Left renal pelvis (tissue), 4 donors: ENCODE measurements at places on chromosomes 7 and 10.

DNA sequence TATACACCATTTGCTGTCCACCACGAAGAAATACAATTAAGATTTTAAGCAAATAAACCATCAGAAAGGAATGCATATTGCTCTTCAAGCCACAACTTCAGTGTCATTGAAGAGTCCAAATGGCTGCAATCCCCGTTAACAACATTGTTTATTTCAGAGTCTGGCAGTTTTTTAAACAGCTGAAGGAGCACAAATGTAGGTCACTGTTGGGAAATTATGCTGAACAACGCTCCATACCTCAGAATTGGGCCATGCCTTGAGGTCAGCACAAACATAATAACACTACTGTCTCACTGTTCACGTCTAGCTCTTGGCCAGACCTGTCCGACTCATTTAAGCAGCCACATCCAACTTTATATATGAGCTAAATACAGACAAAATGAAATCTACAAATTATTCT lies 453.9 kb upstream of the GHITM start:
- no peak for DNase-seq

DNA sequence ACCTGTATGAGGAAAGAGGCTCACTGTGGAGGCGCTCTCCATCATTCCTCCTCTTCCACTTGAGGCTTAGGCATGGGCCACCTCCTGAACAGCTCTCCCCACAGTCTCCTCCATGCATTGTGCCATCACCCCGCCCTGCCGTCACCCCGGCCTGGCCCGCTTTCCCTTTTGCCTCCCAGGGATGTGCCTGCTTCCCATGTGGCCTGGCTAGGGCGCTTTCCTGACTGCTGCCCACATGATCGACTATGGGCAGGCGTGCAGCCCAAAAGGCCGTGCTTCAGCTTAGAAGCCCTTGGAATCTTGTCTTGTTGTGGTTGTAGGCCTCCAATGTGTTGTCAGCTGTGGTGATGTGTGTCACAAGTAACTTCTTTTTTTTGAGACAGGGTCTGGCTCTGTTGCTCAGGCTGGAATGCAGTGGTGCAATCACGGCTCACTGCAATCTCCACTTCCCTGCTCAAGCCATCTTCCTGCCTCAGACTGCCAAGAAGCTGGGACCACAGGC lies 1.8 kb upstream of the ACTR3C start:
- DNase-seq = no peak

- DNase-seq = no peak
These were observed 145.8 kb upstream of the BET1 start for GRCh38 chr7:94149789-94150545.

- DNase-seq = no peak
These were observed 14.2 kb downstream of the MTURN start for GRCh38 chr7:30148951-30149459.

- no peak for DNase-seq
These were observed 32.2 kb upstream of the ZNF518A start for GRCh38 chr10:96097865-96098264.

DNA sequence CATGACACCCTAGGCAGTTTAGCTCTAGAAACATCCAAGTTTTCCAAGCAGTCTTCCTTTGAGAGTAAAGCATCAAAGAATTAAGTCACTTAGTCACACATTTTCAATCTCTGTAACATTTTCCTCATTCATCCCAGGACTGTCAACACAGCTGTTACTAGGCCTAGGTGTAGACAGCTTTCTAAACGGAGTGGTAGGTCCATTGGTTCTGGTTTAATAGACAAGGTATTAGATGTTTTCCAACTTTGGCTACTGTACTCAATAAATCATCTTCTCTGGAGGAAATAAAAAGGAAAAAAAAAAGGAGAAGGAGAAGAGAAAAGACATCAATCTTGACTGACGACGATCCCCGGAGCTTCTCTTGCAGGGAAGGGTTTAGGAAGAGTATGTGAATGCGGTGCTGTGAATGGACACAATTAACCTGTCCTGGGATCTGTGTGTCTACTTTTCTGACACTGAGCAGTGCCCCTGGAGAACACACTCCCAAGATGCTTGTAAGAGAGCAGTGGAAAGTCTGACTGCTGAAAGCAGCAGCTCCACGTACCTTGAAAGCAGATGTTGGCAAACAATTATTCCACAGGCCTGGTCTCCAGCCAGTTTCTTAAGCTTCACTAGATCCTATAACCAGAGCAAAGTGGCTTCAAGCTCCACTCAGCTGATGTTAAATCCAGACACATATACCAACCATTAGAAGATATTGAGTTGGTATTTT lies 59.1 kb downstream of the CXCL12 start:
- DNase-seq = no peak

- DNase-seq = no peak
These were observed 881 bp upstream of the SSBP1 start for GRCh38 chr7:141737118-141737835.

- DNase-seq = no peak
These were observed 3.7 kb upstream of the ZFYVE27 start for GRCh38 chr10:97733256-97733655.

GRCh38 chr10:84613336-84614021 lies 285.1 kb downstream of the CCSER2 start:
- peak; percentile 39 for DNase-seq

GRCh38 chr10:126207851-126208250 lies 180.4 kb downstream of the ADAM12 start:
- no peak for DNase-seq

DNA sequence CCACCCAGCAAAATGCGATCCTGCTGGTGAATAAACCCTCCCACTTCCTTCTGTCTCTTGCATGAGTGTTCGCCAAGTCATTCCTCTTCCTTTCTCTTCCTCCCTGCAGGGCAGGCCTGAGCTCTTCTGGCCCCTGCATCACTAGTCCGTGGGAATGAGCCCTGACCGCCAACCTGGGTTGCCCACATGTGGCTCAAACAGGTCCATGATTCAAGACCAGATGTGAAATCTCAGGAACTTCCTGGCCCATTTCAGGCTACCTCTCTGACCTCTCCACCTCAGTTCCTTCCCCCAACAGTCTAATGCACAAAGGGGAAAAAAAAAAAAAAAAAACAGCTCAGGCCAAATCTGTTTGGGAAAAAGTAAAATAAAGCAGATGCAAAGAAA lies 5.4 kb upstream of the YWHAG start:
- DNase-seq = no peak

DNA sequence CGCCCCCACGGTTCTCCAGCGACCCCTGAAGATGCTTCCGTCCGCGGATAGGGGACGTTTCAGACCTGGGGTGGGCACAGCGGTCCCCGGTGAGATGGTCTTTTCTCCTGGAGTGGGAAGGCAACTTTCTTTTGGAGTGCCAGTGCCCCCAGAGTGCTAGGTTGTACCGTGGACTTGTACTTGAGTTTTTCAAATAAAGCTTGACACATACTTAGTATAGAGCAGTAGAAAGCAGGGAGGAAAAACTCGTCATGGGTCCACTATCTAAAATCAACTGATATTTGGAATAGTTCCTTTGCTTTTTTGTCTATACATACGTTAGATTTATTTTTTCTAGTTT lies 28.4 kb downstream of the RBM20 start:
- DNase-seq = no peak

DNA sequence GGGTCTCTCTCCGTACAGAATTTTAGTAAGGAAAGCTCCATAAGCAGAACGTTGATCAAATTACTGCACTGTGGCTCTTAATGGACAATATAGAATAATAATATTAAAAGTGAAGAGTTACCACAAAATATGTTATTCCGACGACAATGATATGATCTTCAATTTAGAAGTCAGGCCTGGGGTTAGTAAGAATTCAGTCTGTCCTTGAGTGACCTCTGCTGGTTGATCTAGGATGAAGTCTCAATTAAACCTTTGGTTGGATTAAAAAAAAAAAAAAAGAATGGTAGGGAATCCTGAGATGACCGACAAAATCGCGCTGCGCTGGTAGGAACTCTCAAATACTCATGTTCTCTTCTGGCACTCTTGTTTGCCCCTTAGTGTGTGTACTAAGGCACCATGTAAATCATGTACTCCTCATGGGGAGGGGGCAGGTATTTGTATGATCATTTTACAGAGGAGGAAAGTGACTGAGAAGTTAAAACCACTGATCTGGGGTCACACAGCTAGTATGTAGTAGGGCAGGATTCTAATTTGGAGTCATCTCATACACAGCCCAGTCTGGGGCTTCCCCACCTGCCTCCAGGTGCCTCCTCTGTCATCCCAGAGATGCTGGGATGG lies 161.3 kb upstream of the NPVF start:
- no peak for DNase-seq

DNA sequence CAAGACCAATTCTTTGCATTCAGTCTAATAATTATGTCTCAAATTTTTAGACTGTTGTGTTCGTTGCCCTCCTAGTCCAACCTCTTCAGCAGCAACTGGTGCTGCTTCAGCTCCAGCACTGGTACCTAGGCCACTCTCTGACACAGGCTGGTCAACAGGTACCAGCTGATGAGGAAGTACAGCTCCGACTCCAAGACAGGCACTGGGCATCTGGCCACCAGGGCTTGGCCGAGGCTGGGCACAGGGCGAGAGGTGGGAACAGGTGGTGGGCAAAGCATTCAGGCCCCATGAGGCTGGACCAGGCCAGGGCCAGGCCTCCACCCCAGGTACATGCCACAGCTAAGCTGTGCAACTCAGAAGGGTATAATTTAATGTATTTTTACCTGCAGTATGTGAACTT lies 151.5 kb upstream of the AGR3 start:
- no peak for DNase-seq

DNA sequence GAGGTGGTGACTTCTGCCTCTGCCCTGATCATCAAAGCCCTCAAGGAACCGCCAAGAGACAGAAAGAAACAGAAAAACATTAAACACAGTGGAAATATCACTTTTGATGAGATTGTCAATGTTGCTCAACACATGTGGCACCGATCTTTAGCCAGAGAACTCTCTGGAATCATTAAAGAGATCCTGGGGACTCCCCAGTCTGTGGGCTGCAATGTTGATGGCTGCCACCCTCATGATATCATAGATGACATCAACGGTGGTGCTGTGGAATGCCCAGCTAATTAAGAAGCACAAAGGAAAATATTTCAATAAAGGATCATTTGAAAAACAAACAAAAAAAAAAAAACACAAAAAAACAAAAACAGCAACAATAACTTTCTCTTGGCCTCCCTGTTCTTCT lies 59.5 kb upstream of the TOMM7 start:
- no peak for DNase-seq

DNA sequence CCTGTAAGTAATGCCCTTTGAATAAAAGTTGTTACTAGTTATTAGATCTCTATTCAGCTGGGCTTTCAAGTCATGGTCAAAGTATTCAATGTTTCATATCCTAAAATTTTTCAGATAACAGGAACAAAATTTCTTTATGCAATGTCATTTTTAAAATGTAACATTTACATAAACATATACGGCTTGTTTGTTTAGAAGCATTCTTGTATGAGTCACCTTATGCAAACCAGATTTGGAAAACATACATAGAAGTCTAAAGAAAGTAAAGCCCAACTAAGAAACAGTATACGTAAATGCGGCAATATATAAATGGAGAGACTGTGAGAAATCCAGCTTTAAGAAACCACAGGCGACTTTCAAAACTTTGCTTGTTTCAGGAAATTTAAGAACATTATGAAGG lies 10.5 kb downstream of the TMEM168 start:
- no peak for DNase-seq

- DNase-seq = no peak
These were observed 90.6 kb downstream of the MARCHF5 start for GRCh38 chr10:92381543-92381954.

- no peak for DNase-seq
These were observed 268.9 kb downstream of the ADK start for GRCh38 chr10:74419958-74420375.

DNA sequence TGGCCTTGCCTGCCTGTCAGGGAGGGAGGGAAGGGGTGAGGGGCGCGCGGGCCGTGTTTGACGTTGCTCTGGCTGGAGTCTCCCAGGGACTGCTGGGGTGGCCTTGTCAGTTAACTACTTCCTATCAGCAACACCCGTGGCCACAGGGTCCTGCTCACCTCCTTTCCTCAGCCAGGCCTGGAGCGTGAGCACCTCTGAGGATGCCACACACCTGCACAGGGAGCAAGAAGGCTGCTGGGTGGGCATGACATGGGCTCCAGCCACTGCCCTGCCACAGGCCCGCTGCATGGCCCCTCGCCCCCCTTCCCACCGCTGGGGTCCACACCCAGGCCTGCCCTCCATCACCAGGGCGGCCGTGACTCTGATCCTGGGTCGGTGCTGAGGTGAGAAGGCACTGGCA lies 212.4 kb downstream of the ELFN1 start:
- no peak for DNase-seq

- DNase-seq = no peak
These were observed 103.4 kb downstream of the PRTFDC1 start for GRCh38 chr10:24849051-24849450.
